Mesenchymal stem cell (in vitro differentiated cells and primary cell): ENCODE measurements at places on chromosomes 2 and 18.

GRCh38 chr18:67957684-67958083 lies 441.2 kb upstream of the DSEL start:
- DNase-seq = no peak

DNA sequence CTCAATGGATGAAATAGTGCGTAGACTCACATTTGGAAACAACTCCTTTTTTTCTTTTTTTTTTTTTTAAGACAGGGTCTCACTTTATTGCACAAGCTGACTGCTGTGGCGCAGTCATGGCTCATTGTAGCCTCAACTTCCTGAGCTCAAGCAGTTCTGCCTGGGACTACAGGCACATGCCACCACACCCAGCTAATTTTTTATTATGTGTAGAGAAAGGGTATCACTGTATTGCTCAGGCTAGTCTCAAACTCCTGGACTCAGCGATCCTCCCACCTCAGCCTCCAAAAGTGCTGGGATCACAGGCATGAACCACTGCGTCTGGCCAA lies 17.4 kb downstream of the HAT1 start:
- no peak for DNase-seq

- no peak for DNase-seq
Observed at GRCh38 chr18:8277270-8277669, 332.0 kb upstream of the RAB12 start.

- peak; percentile 71 for DNase-seq
Observed at GRCh38 chr2:102005989-102006885, 14.5 kb downstream of the IL1R2 start.

DNA sequence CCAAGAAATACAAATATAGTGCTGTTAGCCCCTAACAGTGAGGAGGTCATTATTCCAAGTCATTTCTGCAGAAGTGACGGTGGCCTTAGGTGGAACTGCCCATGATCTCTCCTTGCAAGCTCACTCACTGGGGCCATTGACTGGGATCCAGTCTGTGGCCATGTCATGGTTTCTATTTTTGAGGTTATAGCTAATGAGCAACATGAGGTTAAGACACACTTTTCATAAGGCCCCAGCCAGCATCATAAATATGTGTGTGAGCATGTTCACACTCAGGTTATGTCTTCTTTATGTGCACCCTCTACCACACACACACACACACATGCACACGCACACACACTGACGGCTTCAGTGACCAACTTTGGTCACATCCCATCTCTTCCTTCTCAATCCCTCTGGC lies 484 bp downstream of the AFF3 start:
- DNase-seq = no peak

DNA sequence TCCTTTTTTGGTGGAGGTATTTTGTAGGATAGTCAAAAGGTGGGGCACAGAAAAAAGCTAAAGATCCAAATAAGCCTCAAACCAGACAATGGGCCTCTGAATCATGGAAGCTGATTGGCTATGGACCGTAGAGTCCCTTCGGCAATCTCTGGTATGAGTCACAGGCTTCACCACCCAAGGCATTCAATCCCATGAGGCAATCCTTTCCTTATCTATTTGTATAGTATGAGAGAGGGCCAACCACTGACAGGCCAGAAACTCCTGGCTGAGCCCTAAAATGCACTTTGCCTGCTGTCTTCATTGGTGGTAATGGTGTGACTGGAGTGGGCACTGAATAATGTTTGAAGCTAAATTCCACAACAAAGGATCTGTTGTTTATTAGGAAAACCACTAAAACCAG lies 38.7 kb upstream of the MEX3C start:
- DNase-seq = peak; percentile 65

- no peak for DNase-seq
Observed at GRCh38 chr2:3634596-3635121, 23.3 kb upstream of the ALLC start.

GRCh38 chr2:132645176-132645575 lies 24.8 kb downstream of the LYPD1 start:
- no peak for DNase-seq

- peak; percentile 49 for DNase-seq
Observed at GRCh38 chr2:175036582-175037018, 31.4 kb upstream of the CHN1 start.

GRCh38 chr2:71671203-71671854 lies 218.0 kb downstream of the DYSF start:
- no peak for DNase-seq

- no peak for DNase-seq
Observed at GRCh38 chr18:49601211-49601610, 39.4 kb downstream of the LIPG start.

GRCh38 chr2:216015722-216016464 lies 2.5 kb upstream of the MREG start:
- DNase-seq = no peak

GRCh38 chr18:59509481-59510442 lies 150.7 kb upstream of the LMAN1 start:
- no peak for DNase-seq

- peak; percentile 65 for DNase-seq
Observed at GRCh38 chr2:200786826-200787225, 24.9 kb upstream of the BZW1 start.

- DNase-seq = peak; percentile 68
Observed at GRCh38 chr18:23703057-23703986, 14.1 kb downstream of the LAMA3 start.

DNA sequence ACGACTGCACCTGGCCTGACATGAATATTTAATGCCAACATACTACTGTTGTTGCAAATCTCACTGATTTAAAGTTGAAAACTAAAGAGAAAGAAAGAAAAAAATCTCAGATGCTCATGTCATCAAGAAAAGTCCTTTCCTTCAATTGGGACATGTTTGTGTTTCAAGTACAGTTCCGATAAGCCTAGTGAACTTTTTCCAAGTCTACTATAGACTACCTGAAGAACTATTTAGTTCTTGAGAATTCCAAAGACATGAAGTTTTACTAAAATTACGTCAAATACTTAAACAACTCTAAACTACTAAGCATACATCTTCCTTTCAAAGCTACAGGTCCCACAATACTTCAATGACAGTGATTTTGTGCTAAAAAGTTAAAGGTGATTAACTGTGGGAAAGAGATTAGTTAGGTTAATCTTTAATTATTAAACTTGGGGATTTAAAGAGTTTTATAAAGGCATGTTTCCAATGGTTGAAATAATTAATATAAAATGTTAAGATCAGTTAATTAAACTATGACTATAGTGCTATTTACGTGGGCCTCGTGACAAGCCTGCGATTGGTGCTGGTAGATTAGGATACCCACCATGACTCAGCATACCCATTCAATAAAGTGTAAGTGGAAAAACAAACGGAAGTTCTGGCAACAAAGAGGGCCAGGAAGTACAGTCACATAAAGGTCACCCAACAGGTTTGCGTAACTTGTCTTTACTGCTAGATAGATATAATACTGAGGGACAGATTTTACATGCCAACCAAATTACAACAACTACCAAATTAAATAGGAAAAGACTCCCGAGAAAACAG lies 55.5 kb downstream of the SEPTIN10 start:
- DNase-seq = peak; percentile 77

DNA sequence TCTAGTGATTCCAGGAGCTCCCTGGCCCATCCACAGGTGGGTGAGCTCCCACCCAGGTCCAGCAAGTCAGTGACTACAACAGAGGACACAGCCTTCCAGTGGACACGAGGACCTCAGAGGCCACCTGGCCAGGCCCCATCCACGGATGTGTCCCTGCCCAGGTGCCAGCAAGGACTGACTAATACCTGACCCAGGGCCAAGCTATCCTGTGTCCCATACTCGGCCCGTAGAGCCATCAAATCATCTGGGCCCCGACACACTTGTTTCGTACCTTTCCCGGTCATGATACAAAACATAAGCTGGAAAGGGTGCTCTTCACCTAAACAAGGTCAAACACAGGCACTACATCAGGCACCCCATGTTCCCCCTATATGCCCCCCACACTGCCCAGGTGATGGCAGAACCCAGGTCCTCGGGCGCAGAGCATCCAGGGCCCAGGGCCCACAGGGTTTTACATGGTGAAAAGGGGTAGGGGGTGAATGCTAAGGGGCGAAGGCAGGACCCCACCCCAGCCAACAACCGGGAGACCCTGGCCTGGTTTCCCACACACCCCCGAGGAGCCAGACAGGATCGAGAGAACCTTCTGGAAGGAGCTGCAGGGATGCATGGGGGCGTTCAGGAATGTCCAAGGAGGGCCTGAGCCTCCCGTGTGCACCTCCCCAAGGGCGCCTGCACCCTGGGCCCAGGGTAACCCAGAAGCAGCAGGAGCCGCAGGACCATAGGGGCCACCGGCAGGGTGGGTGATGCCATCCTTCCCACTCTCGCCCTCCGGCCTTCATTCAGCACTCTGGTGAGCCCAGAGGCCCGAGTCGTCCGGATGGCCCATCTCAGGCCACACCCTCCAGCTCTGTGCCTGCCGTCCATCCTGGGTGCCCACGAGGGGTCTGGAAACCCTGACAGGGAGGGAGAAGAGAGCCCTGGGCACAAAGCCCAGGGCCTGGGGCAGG lies 94.3 kb downstream of the HDAC4 start:
- DNase-seq = no peak

DNA sequence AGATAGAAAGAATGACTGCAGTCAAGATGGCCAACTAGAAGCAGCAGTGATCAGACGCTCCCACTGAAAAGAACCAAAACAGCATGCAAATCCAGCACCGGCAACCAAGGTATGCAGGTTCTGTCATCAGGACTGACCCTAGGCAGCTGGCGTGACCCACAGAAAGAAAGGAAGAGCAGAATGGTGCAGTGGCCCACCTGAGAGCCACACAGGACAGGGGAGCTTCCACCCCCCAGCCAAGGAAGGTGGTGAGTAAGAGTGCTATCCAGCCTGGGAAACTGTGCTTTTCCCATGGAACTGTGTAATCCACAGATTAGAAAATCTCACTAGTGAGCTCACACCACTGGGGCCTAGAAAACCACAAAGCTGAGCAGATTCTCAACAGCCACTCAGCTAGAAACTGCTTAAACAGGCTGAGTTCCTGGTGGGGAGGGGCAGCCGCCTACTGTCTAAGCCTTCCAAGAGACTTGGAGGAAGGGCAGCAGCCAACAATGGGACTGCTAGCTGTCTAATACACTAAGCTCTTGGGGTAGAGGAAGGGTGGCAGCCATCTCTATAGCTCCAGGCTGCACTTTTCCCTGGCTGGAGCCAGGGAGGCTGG lies 127.9 kb downstream of the EVA1A start:
- DNase-seq = peak; percentile 65

DNA sequence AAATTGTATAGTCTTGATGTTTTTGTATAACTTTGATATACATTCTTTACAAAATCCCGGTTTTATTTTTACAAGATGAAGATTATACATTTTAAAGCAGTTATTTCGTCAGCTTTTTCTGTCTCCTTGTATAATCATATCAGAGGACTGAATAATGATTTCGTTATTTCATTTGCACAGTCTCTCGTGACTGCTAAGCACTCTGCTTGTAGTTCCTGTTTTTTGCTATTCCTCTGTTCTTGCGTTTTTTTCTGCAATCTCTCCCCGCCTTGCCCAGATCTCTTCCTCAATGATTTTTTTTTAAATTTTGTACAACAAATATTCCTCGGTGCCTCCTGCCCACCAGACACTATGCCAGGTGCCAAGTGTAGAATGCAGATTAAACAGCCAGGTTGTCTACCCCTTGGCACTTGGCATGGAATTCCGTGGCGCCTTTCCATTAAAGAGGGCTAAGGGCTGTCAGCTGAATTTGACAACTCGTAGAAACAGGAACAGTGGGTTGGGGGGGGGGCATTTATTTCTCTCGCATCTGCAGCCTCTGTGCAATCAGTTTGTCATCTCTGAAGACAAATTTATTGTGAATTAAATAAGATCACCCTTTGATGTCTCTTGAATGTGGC lies 69.6 kb downstream of the KLHL29 start:
- no peak for DNase-seq

GRCh38 chr18:10751653-10752052 lies 225.8 kb downstream of the NAPG start:
- DNase-seq = peak; percentile 63

- DNase-seq = no peak
Observed at GRCh38 chr2:108223573-108223972, 16.2 kb upstream of the SULT1C3 start.

DNA sequence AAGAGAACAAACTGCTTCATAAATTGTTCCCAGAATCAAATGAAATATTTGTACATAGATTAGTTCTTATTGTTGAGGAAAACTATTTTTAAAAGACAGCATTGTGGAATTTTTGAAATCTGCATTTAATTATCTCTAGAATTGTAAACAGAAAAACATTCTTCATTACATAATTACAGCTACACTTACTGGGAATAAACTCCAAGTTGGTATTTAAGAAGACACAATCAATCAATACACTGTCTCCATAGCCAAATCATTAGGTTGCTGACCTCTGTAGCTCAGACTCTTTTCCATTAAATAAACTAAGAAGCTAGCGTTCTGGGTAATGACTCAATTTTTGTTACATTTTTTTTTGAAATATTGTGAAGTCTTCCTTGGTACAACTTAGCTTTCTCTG lies 70.2 kb upstream of the PIEZO2 start:
- DNase-seq = no peak

GRCh38 chr2:130849896-130850787 lies 13.4 kb downstream of the ARHGEF4 start:
- DNase-seq = no peak
